ENCODE measurements at places on chromosomes 7 and 10.

DNA sequence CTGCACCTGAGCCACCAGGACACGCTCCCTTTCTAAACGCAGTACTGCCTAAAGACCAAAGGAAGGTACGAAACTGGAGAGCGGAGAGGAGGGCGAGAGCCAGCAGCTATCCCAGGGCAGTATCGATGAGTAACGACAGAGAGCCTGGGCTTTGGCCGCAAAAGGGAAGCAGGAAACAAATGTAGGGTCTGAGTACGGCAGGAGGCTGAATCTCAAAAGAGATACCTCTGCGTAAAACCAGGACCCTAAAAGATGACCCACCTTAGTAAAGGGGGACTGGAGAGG lies 20.4 kb downstream of the PARP12 start:
- DNase-seq, result no peak

- DNase-seq, result no peak
These were observed 113.0 kb upstream of the DIP2C start for GRCh38 chr10:802506-802905.

- DNase-seq, result no peak
These were observed 488.4 kb downstream of the NXPH1 start for GRCh38 chr7:8921807-8922206.

DNA sequence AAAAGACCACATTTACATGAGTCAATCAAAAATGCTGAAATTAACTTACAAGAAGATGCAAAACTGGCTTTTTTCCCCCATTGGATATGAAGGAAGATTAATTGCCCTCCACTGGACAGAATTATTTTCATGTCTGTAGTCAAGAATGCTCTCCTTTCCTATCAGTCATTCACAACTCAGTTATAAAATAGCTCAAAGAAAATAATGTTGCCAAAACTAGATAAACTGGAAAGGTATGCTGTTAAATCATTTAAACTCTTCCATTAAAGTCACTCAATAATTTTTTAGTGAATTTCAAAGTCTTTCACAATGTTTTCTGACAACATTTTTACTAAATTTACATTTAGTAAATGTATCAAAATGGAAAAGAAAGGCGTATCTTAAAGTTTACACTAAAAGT lies 384.5 kb downstream of the HGF start:
- no peak for DNase-seq

DNA sequence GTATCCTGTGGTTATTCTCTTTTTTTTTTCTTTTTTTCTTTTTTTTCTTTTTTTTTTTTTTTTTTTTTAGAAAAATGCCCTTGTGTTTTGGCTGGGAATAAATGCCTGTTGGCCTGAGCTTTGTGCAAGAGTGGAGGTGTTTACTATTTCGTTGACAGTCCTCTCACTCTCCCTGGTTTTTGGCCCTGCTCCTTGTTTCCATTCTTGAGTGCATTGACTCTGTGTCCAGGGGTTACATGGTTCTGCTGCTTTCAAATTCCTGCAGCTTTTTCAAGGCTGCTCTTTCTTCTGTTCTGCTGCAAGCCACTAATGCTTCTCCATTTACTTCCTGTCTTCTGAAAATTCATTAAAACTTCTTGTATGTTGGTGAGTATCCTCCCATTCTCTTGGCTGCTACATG lies 59.7 kb upstream of the TBX20 start:
- DNase-seq, result no peak

- DNase-seq, result no peak
These were observed 12.1 kb upstream of the LAMB1 start for GRCh38 chr7:108014747-108015682.

DNA sequence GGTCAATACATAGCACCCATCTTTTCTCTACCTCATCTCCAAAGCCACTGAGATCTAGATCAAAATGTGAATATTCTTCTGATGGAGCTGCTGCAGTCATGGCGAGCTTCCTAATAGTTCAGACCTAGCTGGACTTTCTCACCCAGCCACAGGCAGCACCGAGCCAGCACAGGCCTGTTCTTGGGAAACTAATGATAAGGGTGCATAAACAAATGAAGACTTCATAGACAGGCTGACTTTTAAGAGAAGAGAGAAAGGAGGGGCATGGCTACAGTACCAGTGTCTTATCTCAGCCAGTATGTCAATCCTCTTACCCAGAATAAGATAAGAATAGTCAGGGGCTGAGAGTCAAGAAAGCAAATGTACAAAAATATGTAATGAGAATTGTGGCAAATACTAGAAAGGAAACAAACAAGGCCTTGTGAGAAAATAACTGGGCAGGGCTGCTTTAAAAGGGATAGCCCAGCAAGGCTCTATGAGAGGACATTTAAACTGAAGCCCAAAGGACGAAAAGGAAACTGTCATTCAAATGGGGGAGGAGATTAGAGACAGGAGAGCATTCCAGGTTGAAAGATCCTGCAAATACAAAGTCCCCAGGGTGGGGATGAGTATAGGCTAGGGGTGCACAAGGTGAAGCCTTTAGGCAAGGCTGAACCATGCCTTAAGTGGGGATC lies 21.8 kb upstream of the CDK14 start:
- no peak for DNase-seq

DNA sequence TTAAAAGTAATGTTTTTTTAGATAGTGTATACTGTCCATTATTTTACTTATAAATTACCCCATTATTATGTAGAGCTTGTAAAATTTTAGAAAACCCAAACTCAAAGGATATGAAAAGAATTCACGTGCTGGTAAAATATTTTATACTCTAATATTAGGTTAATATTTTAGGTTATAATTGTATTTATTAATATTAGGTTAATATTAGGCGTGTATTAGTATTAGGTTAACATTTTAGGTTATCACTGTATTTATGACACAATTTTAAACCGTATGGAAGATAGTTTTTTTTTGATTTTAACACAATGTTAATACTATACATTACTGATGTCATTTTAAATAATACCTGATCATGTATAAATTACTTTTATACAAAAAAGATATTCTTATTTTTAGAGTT lies 48.5 kb downstream of the ARL4A start:
- DNase-seq, result no peak

DNA sequence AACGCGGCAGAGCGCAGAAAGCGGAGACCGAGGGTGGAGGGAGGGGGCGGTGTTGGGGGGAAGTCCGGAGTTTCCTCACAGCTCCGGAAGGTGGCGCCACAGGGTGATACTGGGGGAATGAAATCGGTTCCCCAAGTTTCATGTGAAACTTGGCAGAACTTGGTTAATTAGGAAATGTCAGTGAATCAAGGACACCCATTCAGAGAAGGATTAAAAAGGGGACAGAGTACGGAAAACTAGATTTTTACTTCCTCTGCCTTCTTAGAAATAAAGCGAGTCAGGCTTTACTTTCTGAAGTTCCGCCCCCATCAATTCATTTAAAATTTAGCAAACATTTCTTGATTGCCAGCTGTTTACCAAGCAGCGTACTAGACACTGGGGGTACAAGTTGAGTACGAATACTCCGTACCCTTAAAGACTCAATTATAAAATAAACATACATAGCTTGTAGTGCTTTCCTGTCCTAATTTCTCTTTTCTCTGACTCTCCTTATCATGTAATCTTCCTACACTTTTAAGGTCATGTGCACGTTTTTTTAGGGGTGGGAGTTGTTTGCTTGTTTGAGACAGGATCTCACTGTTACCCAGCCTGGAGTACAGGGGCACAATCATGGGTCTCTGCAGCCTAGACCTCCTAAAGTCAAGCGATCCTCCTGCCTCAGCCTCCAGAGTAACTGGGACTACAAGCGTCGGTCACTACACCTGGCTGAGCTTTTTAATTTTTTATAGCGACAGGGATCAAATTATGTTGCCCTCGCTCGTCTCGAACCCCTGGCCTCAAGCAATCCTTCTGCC lies 644 bp upstream of the ABI1 start:
- no peak for DNase-seq

- no peak for DNase-seq
These were observed 19.7 kb upstream of the PRPF18 start for GRCh38 chr10:13567030-13567429.

- DNase-seq, result no peak
These were observed 17.7 kb downstream of the WDR91 start for GRCh38 chr7:135193615-135194081.

- DNase-seq, result no peak
These were observed 35.8 kb downstream of the CRCP start for GRCh38 chr7:66150471-66150870.

- no peak for DNase-seq
These were observed 72.3 kb downstream of the ELMO1 start for GRCh38 chr7:37376386-37376785.

- no peak for DNase-seq
These were observed 46.9 kb downstream of the AKR1C4 start for GRCh38 chr10:5243521-5243987.

DNA sequence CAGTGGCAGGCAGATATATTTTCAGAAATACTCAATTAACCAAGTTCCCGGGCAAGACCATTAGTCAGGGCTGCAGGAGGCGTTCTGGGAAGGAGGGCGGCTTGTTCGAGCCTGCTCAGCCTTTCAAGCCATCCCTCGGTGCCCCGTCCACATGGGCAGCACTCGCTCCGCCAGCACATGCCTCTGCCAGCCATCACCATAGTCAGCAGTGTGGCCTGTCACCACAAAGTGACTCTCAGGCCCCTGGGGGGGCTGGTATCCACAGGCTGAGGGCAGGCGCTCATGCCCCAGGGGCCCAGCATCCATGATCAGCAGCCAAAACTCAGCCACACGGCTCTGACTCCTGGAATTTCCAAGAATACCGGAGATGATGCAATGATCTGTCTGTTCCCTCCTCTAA lies 81.9 kb downstream of the CHST15 start:
- DNase-seq, result no peak

DNA sequence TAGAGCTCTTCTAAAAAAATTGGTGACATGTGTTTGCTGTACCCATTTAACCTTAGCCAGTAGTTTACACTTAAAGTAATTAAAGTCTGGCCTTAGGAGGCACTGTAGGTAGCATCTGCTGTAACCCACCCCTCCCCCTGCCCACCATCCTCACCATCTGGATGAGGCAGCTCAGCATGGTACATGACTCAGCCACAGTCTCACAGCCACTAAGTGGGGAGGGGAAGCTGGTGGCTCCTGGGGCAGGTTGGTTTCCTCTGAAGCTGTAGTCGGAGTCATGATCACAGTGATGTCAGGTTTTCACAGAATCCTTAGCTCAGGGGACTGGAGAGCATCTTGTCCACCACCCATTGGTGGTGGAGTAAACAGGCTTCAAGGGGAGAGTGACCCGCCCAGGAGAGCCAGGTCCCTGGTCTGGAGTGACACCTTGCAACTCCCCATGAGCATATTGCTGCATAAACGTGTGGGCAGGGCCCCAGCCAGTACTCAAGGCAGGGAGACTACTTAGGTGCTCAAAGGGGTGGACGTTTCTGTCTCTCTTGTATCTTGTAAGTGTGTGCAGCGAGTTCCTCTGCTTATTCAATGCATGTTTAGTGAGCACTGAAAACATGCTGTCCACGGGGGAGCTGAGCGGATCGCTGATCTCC lies 125.9 kb downstream of the GRK5 start:
- DNase-seq, result no peak

DNA sequence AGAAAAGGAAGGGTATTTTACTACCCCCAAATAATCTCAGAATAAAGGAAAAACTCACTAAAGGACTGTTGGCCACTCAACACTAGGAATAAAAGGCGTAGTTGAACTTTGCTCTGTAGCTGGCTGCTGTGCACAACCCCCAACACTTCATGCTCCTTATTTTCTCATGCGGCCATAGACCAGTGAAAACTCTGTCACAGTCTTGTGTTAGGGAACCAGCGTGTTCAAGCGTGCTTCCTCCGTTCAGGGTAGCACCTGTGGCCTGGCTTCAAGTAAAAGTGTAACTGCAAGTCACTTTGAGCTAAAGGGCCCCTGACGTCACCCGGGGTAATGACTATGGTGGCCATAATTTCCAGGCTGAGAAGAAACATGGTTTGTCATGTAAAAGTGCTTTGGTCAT lies 27.0 kb downstream of the BLNK start:
- DNase-seq, result no peak

GRCh38 chr7:27164367-27165088 lies 809 bp downstream of the HOXA9 start:
- DNase-seq, result no peak

DNA sequence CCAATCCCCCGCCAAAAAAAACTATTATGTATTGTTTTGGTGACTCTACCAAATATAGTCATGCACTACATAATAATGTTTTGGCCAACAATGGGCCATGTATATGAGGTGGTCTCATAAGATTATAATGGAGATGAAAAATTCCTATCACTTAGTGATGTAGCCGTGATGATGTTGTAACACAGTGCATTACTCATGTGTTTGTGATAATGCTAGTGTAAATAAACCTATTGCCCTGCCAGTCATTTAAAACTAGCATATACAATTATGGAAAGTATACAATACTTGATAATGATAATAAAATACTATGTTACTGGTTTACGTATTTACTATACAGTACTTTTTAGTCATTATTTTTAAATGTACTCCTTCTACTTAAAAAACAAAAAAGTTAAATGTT lies 101.5 kb downstream of the SLC25A40 start:
- no peak for DNase-seq

DNA sequence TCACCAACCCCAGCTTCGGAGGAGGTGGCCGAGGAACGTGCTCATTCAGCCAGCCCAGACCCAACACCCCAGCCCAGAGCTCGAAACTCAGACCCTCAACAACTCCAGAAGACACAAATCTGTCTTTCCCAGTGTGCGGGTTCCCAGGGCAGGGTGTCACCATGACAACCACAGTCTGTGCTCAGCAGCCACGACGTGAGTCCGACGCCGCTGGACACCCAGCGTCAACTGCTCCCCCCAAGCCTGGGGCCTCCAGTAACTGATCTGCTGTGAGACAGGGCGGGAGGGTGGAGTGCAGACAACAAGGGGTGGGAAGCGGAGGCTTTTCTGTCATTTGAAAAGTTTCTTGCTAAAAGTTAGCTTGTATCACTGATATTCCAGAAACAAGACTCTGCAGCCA lies 167.2 kb downstream of the MAD1L1 start:
- DNase-seq, result no peak

- DNase-seq, result no peak
These were observed 116.4 kb upstream of the NANOS1 start for GRCh38 chr10:118912961-118913600.

GRCh38 chr7:99469381-99470065 lies 3.2 kb upstream of the ZNF789 start:
- DNase-seq, result no peak

DNA sequence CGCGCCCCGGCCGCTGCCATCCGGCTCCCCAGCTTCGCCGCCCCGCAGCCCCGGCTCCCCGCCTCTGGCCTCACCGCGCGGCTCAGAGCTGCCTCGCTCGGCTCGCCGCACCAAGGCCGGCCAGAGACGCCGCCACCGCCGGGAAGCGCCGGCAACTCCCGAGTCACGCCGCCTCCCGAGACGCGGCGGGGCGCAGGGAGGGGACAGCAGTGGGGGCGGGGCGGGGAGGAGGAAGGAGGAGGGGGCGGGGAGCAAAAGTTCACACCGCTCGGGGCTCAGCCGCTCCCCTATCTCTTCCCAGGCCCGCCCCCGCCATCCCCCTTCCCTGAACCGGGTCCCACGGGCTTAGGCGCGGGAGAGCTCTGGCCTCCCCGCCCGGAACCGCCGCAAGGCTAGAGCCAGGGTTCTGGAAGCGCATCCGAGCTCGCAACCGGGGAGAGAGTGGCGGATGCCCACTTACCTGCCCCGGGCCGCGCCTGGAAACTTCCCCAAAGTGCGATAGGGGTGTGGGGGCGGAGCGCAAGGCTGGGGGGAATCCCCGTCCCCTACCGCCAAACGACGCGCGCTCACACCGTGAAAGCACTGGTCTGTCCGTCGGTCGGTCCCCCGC lies 1.0 kb downstream of the CHST15 start:
- no peak for DNase-seq
